Activated naive CD8-positive, alpha-beta T cell treated with anti-CD3 and anti-CD28 coated beads, Interleukin-2, amount 10 ng/mL, durations not matched to agents 7 days and 5 days (primary cell): ENCODE measurements at places on chromosomes 11 and 22. TPM values are rescaled to one million over a fixed set of nuclear protein-coding genes. Genes with fewer than 3 reads are reported as not detected.

GRCh38 chr22:47139013-47139789 lies 376.8 kb downstream of the TBC1D22A start:
- H3K36me3 ChIP-seq = no peaks in the 10 kb centered on the region
- H3K27me3 ChIP-seq = no peaks in the 10 kb centered on the region
- H3K4me1 ChIP-seq = no peaks in the 10 kb centered on the region
- DNase-seq = no peak
- H3K27ac ChIP-seq = no peak overlapping the region
- no peak overlapping the region for H3K4me3 ChIP-seq

SH3BP1 gene
- total RNA-seq = 157 TPM

NXPE2 gene
- not detected for total RNA-seq

GRCh38 chr11:78417888-78418583 lies 416 bp upstream of the GAB2 start:
- peaks cover 39% of the 10 kb centered on the region for H3K27me3 ChIP-seq
- DNase-seq = peak; percentile 89
- H3K4me1 ChIP-seq = peaks cover 40% of the 10 kb centered on the region
- peak overlapping the region; percentile 78 for H3K4me3 ChIP-seq
- peak overlapping the region; percentile 31 for H3K27ac ChIP-seq
- H3K36me3 ChIP-seq = no peaks in the 10 kb centered on the region

DNA sequence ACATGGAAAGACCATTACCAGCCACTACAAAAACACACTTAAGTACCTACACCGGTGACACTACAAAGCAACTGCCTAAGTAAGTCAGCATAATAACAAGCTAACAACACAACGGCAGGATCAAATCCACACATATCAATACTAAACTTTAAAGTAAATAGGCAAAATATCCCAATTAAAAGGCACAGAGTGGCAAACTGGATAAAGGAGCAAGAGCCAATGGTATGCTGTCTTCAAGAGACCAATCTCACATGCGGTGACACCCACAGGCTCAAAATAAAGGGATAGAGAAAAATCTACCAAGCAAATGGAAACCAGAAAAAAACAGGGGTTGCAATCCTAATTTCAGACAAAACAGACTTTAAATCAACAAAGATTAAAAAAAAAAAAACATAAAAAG lies 261.5 kb upstream of the TENM4 start:
- H3K4me1 ChIP-seq = no peaks in the 10 kb centered on the region
- H3K4me3 ChIP-seq = no peak overlapping the region
- DNase-seq = no peak
- H3K27me3 ChIP-seq = no peaks in the 10 kb centered on the region
- H3K36me3 ChIP-seq = no peaks in the 10 kb centered on the region

DNA sequence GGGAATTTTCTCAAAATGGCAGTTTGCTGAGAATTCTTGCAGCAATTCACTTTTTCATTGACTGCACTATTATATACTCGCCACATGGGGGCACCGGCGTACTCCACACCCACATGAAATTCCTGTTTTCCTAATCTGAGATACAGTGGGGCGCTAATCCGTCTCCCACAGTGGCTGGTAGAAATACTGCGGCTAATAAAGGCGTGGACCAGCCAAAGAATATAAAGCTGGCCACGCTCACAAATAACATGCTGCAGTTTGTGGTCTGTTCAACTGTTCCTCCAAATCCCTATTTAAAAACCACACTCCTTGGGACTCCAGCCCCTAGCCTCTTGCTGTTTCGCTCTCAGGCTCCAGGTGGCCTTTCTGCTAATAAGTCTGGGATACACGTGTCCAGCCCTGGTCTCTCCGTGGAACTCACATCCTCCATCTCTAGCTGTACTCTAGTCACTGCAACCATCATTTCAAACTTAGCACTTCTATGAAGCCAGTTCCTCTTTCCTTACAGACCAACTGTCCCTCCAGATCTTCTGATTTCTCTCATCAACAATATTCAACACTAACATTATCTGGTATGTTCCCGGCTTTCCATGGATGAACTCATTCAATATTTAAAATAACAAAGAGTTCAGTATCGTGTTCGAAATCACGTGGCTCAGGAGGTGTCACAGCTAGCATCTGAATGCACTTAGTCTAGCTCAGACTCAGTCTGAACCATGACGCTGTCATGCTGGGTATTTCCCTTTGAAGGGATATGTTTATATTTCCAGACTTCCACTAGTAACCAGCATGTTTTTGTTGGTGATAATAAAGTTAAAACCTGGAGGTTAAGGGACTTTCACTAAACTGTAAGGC lies 22.0 kb downstream of the TBRG1 start:
- H3K36me3 ChIP-seq = peaks cover 4% of the 10 kb centered on the region
- peak; percentile 30 for DNase-seq
- no peak overlapping the region for H3K4me3 ChIP-seq
- no peaks in the 10 kb centered on the region for H3K27me3 ChIP-seq

MMP27 gene
- not detected for total RNA-seq

DNA sequence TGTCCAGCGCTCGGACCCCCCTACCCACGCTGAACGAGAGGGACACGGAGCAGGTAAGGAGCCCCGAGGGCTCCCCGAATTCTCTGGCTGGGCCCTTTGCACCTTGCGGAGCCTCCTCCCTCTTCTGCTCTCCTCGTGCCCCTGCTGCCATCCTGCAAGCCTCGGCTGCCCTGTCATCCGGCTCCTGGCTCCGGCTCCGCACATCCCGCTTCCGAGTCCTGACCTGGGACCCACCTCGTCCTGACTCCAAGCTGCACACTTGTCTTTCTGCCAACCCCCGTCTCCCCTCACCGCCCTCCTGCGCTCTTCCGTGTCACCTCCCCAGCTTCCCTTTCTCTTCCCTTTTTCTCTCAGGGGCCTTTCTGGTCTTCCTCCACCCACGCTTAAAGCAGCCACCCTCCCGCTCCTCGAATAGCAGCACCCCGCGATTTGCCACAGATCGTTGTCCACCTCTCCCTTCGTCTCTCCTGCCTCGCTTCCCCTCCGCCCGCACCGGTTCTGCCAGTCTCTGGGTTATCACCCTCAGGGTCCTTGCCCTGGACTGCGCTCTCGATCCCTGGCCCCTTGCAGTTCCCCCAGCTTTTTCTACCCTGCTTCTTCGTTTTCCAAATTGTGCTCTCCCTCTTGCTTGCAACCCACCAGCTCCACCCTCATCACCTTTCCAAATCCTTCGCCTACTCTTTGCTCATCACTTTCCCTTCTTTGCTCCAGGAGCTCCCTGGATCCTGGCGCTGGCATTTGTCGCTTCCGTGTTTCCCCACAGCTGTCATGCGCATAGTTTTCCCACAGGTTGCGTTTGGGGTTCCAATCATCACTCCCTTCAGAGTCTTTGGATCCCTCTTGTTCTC lies 822 bp downstream of the MARK2 start:
- peak overlapping the region; percentile 93 for H3K4me3 ChIP-seq
- DNase-seq = peak; percentile 43
- peak overlapping the region; percentile 91 for H3K27ac ChIP-seq
- H3K36me3 ChIP-seq = peaks cover 29% of the 10 kb centered on the region
- no peaks in the 10 kb centered on the region for H3K27me3 ChIP-seq

DNA sequence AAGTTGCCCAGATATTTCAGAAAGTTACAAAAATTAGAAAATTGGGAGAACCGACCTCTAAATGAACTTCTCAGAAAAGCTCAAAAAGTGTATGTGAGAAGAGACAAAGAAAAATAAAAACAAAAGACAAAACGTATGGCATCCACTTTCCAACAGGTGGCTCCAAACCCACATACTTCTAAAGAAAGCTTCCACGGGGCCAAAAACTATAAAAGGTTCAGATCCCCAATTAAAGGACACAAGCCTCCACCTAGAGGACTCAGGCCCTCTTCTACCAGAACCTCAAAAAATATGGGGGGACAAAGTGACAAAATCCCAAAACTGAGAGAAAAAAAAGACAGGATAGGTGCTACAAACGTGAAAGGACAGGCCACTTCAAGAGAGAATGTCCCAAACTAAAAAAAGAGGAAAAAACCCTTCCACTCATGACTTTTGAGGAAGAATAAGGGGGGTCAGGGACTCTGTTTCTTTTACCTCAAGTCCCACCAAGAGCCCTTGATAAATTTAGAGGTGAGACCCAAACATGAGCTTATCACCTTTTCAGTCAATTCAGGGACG lies 8.8 kb downstream of the SCGB2A1 start:
- no peak overlapping the region for H3K27ac ChIP-seq
- H3K4me3 ChIP-seq = no peak overlapping the region
- H3K27me3 ChIP-seq = peaks cover 20% of the 10 kb centered on the region
- H3K4me1 ChIP-seq = no peaks in the 10 kb centered on the region
- DNase-seq = no peak

GRCh38 chr11:4202749-4203148 lies 108.2 kb downstream of the RRM1 start:
- DNase-seq = no peak
- H3K4me3 ChIP-seq = no peak overlapping the region
- H3K27ac ChIP-seq = no peak overlapping the region
- peaks cover 2% of the 10 kb centered on the region for H3K27me3 ChIP-seq
- no peaks in the 10 kb centered on the region for H3K36me3 ChIP-seq
- no peaks in the 10 kb centered on the region for H3K4me1 ChIP-seq

DNA sequence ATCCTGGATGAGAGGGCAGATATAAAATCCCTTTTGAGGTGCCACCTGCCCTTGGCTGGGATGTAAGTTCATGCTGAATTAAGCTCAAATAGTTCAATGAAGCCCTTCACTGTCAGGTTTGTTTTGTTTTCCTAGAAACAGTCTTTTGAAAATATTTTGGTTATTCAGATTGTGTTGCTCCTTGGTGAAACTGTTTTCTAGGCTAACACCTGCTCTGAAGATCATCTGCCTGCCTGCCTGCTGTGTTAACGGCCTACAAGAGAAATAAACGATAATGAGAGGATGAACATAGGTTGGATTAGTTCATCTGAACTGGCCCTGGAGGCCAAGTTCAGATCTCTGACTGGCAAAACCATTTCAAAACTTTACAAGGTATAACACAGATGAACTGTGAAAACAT lies 67.4 kb downstream of the ZBTB44 start:
- no peak for DNase-seq
- peaks cover 19% of the 10 kb centered on the region for H3K4me1 ChIP-seq
- H3K27me3 ChIP-seq = no peaks in the 10 kb centered on the region
- no peak overlapping the region for H3K4me3 ChIP-seq
- H3K36me3 ChIP-seq = peaks cover 37% of the 10 kb centered on the region

DNA sequence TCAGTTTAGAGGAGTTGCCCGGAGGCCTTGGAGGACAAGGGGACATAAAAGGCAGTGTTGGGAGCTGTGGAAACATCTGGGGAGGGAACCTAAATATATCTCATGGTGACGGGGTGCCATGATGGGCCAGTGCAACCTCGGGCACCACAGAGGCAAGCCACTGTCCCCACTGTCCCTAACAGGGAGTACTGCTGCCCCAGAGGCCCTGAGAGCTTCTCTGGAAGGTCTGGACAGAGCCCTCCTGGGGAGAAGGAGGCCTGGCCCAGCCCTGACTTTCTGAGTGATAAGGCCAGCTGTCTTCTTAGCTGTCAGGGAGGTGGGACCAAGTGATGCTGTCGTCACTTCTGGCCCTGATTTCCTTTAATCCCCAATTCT lies 5.5 kb upstream of the P2RY6 start:
- H3K27me3 ChIP-seq = peaks cover 48% of the 10 kb centered on the region
- H3K27ac ChIP-seq = no peak overlapping the region
- H3K36me3 ChIP-seq = no peaks in the 10 kb centered on the region
- DNase-seq = no peak

CDC42EP2 gene
- 1.7 TPM for total RNA-seq

DNA sequence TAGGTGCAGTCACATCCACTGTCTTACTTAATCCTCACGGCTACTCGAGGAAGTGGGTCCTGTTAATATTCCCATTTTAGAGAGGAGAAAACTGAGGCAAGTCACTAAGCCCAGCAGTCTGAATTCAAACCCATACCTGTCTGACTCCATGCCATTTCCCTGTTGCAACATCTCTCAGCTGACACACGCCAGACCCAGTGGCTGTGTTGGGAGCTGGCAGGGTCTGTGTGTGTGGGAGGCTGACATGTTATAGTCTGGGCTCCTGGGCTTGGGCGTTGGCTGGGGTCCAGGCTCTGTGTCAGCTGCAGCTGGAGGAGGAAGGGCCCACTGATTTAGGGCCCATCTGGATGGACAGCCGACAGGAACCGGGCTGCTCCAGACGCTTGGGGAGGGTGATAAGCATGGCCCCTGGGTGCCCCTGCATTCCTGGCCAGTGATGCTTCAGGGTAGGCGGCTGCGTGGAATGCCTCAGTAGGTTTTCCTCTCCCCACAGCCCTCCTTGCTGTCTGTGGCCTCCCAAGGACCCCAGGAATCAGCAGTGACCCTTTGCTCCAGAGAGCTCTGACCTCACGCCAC lies 562.5 kb downstream of the MN1 start:
- no peak for DNase-seq
- no peaks in the 10 kb centered on the region for H3K27me3 ChIP-seq

- H3K36me3 ChIP-seq = no peaks in the 10 kb centered on the region
- DNase-seq = no peak
These were observed 60.3 kb downstream of the TMPRSS5 start for GRCh38 chr11:113645593-113646349.

RAB3IL1 gene
- 1.6 TPM for total RNA-seq

DNA sequence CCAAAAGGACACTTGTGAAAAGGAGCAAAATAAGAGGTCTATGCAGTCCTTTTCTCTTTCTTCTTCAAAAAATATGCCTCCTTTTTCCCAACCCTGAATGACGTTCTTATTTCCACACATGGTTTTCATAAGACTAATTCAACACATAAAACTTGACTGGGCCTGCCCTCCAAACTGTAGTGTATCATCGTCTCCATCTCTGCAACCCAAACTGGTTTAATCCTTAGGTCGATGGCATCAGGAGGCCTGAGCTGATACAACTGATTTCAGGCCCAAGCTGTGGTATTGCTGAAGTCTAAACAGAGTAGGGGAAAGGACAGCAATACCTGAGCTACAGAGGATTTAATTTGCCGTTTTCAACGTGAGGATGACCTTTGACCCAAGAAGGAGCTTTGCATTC lies 130.0 kb upstream of the MTNR1B start:
- no peaks in the 10 kb centered on the region for H3K4me1 ChIP-seq
- no peaks in the 10 kb centered on the region for H3K27me3 ChIP-seq
- DNase-seq = no peak
- no peak overlapping the region for H3K4me3 ChIP-seq
- no peaks in the 10 kb centered on the region for H3K36me3 ChIP-seq
- H3K27ac ChIP-seq = no peak overlapping the region

GALNT18 gene
- total RNA-seq = 1.7 TPM

OR5P2 gene
- not detected for total RNA-seq

PNPLA5 gene
- total RNA-seq = not detected

DNA sequence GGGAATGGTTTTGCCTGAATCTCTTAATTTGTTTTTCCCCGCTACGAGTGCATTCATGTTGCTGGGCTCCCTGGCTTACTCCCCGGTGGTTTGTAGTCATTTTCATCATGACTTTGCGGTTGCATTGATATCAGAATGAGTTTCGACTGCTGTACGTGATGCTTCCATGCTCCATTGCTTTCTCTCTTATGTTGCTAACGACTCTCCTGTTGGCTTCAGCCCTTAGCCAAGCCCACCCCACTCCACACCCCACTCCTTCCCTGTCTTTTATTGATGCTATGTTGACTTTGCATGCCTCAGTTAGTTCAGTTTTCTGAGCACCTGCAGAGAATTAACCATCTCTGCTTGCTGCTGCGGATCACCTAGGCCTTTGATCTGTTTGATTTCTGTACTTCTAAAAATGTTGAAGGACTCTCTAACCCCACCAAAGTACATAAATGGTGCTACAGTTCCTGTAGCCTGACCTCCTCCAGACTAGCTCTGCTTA lies 65.3 kb downstream of the ARFGAP2 start:
- H3K27me3 ChIP-seq = peaks cover 2% of the 10 kb centered on the region
- H3K4me1 ChIP-seq = no peaks in the 10 kb centered on the region
- no peaks in the 10 kb centered on the region for H3K36me3 ChIP-seq
- no peak for DNase-seq
- no peak overlapping the region for H3K4me3 ChIP-seq

- H3K27me3 ChIP-seq = peaks cover 2% of the 10 kb centered on the region
- H3K4me3 ChIP-seq = no peak overlapping the region
- no peaks in the 10 kb centered on the region for H3K4me1 ChIP-seq
- no peaks in the 10 kb centered on the region for H3K36me3 ChIP-seq
These were observed 85.3 kb upstream of the HEPHL1 start for GRCh38 chr11:93935826-93936225.
